Glutamatergic neuron (in vitro differentiated cells): ENCODE measurements at places on chromosomes 5 and 9. TPM values are rescaled to one million over a fixed set of nuclear protein-coding genes. Genes with fewer than 3 reads are reported as not detected.

ZBTB5 gene
- 14.3 TPM for total RNA-seq

SLC34A3 gene
- not detected for total RNA-seq

DNA sequence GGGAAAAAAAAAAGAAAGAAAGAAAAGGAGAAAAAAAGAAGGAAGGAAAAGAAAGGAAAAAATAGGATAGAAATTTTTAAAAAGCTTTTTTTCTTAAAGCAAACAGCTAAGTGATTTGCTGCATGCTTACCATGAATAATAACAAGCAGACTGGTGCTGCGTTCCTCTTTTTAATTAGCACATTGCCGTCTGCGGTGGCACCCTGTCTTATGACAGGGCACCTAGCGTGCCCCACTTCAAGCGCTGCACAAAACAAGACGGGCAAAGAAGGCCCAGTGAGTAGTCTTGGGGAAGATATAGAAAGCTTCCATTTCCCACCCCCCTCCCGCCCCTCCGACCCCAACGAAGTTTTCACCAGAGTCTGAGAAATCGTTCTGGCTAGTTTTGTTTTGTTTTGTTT, 513.9 kb downstream of the ZNF608 start:
- H3K4me3 ChIP-seq: no peak overlapping the region
- no peak for DNase-seq
- no peak overlapping the region for H3K27ac ChIP-seq
- H3K36me3 ChIP-seq: peaks cover 9% of the 10 kb centered on the region

- H3K4me1 ChIP-seq: peaks cover 46% of the 10 kb centered on the region
- H3K36me3 ChIP-seq: no peaks in the 10 kb centered on the region
- H3K27ac ChIP-seq: peak overlapping the region; percentile 88
- H3K27me3 ChIP-seq: peaks cover 2% of the 10 kb centered on the region
Observed at GRCh38 chr9:130847306-130848217, 12.5 kb downstream of the ABL1 start.

GRCh38 chr9:133058550-133059320, 3.0 kb upstream of the CEL start:
- no peak for DNase-seq
- H3K36me3 ChIP-seq: peaks cover 5% of the 10 kb centered on the region
- H3K4me1 ChIP-seq: peaks cover 6% of the 10 kb centered on the region
- peak overlapping the region; percentile 38 for H3K4me3 ChIP-seq
- H3K27ac ChIP-seq: no peak overlapping the region

DNA sequence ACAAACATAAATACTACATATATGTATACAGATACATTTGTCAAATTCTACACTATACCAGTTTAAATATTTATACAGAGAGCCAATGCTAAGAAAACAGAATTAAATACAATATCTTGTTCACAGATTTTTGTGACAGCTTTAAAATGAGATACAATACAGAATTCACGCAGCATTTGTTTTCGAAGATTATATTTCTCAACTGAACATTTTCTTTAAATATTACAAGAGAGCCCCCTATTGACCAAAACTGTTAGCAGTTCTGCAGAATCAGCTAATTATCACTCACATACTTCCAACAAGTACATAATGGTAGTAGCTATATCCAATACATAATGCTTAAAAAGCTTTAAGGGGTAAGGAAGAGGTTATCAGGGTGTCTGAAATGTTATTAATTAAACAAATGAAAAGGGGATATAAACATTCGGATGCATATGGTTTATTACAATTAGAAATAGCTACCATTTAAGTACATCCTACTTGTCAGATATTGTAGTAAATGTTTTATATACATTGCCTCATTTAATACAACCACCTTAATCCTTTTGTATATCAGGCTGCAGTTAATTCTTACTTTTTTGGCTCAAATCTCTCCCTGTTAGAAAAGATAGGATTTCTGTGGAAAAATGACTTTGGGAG, 31.7 kb downstream of the ZDHHC21 start:
- no peak for DNase-seq
- no peaks in the 10 kb centered on the region for H3K4me1 ChIP-seq
- no peak overlapping the region for H3K4me3 ChIP-seq
- H3K36me3 ChIP-seq: no peaks in the 10 kb centered on the region
- H3K27ac ChIP-seq: no peak overlapping the region

GRCh38 chr9:113775749-113776148, 100.4 kb upstream of the ZNF618 start:
- H3K36me3 ChIP-seq: no peaks in the 10 kb centered on the region
- H3K27me3 ChIP-seq: no peaks in the 10 kb centered on the region
- no peak for DNase-seq
- no peak overlapping the region for H3K27ac ChIP-seq
- H3K4me1 ChIP-seq: no peaks in the 10 kb centered on the region
